Fibroblast of skin of right quadriceps (primary cell): ENCODE measurements at places on chromosomes 7 and 10.

GRCh38 chr10:89175816-89176215 lies 31.3 kb downstream of the CH25H start:
- peak; percentile 54 for DNase-seq

DNA sequence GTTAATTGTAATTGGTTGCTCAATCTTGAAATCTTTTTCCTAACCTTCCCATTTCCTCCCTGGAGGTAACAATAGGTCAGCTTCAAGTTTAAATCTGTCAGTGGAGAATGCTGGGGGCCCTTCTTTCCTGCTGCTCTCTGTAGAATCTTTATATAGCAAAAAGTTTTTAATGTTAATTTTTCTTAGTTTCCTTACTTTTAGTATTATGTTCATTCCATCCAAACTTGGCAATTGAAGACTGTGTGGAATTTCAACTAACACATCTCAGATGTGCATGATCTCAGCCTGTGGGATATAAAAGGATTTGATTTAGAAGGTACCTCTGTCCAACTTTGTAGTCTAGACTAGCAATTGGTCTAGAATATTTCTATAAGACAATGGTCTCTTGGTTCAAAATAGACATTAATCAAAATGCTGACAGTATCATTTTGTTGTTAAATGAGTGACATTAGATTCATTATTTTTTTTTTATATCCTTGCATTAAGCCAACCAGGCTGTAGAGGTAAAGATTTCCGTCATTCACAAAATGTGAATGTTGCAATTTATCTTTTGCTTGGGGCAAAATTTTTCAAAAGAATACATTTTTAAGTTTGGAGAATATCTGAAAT lies 100.4 kb upstream of the SEMA3A start:
- DNase-seq, result peak; percentile 53

- DNase-seq, result peak; percentile 94
These were observed 286.8 kb downstream of the PARD3 start for GRCh38 chr10:34528320-34528719.

- DNase-seq, result no peak
These were observed 23.1 kb downstream of the PLPP4 start for GRCh38 chr10:120480065-120480600.

GRCh38 chr10:93926613-93927012 lies 32.8 kb downstream of the SLC35G1 start:
- DNase-seq, result no peak

DNA sequence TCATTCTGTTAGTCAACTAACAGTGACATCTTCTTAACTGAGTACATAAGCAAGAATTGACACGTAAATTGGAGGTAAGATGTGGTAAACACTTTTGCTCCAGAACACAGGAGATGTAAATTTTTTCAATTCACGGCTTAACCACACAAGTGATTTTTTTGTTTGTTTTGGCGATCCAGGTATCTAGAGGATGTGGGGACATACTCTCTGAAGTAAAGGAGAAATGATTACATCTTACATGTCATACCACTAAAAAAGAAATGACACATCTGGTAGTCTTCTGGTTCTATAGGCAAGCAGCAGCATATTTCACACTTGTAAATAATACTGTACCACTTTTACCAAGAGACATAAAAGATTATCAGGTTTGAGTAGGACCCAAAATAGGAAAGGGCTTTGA lies 200.3 kb upstream of the ZWINT start:
- no peak for DNase-seq

DNA sequence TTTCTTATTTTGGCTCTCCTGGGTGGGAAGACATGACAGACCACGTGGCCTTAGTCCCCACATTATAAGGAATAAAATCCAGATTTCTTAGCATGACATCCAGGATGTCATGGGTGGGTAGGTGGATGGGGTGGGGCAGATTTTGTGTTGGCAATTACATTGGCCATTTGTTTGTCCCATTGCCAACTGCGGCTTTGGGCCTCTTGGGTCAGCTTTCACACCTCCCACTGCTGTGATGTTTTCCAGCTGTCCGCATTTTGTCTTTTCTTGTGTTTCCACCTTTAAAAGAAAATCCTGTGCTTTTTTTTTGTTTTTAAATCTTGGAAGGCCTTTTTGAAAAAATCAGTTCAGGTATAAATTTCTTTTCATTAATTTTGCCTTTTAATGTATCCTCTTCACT lies 237.0 kb downstream of the SDK1 start:
- no peak for DNase-seq

DNA sequence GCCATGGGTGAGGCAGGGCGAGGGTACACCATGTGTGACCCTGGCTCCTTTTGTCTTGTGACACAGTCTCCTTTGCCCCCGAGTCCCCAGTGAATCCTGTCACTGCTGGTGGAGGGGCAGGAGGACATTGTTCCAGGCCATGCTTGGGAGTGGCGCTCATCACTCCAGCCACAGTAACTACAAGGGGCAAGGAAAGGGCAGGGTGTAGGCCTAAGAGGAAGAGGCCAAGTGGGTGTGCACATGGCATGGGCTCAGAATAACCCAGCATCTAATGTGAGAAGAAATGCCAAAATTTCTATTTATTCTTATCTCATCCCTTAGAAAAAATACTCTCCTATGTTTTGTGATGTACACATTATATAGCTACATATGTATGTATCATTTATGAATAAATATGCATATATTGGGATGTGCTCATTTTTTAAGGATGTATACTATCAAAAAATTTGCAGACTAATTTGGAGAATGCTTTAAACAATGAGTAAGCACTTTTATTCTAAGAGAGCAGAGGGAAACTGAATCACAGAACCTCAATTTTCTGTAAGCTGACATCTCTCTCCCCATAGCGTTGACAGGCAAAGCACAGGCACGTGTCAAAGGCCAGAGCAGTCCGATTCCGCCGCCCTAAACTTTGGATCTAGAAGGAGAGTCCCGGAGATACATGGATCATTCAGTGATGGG lies 36.9 kb downstream of the RNF32 start:
- no peak for DNase-seq

DNA sequence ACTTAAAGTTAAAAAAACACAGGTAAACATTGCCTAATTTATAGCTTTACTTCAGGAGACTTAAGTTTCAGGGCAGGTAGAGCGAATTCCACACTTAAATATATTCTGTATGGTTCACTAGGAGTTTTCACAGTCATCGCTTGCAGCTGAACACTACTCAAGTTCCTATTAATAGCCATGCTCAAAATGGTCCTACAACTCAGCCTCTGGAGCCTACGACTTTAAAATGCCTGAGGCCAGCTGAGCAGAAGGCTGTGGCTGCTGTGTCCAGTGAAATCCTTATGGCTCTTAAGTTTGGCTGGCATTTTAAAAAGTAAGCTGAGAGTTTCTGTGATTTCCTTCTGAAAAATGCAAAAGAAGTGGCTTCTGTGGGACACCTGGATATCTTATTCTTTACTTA lies 105.4 kb upstream of the GLI3 start:
- DNase-seq, result no peak

DNA sequence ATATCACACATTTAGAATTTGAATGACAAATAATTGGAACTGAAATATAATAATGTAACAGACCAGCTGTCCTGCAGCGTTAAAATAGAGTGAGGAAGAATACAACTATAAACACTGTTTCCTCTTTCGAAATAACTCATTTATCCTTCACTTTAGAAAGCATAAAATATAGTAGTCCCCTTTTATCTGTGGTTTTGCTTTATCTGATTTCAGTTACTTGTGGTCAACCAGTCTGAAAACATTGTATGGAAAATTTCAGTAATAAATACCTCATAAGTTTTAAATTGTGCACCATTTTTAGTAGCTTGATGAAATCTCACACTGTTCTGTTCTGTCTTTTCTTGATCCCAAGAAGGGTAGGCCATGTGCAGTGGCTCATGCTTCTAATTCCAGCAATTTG lies 31.7 kb downstream of the POLR1F start:
- DNase-seq, result peak; percentile 71

GRCh38 chr10:123007558-123008354 lies 839 bp downstream of the IKZF5 start:
- DNase-seq, result peak; percentile 21

GRCh38 chr7:74053589-74054186 lies 25.7 kb downstream of the ELN start:
- DNase-seq, result no peak

DNA sequence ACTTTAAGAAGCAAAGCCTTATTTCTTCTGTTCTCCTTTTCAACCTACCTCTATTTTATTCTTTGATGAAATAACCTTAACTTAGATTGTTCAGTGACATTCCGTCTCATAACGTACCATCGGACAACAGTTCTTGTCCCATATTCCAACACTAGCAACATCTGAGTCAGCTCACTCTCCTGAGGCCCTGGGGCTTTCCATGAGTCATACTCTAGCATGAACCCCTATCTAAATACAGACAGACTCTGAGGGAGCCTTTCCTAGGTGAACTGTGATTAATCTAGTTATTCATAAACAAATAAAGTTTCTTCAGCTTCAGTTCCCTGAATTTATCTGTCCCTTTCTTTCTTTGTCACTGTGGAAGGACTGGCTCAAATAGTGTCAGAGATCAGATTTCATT lies 168.7 kb upstream of the LYZL1 start:
- peak; percentile 37 for DNase-seq

GRCh38 chr7:2717293-2718261 lies 29.6 kb downstream of the AMZ1 start:
- no peak for DNase-seq

DNA sequence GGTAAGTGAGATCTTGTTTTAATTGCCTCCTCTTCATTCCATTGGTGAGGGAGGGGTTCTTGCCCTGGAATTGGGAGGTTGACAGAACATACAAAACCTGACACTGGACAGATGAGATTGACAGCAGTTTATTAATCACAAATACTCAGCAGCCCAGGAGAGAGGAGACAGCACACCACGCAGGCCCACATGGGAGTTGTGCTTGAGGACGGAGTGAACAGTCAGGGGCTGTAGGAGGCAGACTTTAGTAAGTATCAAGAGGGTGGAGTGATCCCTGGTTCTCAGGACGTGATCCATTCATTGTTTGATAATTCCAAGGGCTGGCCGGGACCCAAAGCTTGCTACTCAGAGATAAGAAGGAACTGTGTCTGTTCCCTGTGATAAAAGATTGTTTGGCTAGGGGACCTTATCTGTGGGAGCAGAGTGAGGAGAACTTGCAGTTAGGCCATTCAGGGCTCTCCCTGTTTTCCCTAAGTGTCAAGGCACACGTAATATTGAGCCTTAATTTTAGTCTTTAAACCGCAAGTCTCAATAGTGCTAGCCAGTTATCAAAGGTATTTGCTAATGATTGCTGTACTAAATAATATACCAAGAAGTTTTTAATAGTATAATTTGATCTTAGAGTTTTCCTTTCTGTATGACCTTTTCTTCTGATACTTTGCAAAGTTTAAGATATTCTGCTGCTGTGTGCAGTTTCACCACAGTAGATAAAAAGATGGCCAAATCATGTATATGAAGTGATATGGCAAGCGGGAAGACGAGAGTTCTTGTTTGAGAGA lies 14.5 kb downstream of the CAPZA2 start:
- no peak for DNase-seq

GRCh38 chr10:131901181-131901829 lies 497 bp downstream of the PPP2R2D start:
- DNase-seq, result no peak

DNA sequence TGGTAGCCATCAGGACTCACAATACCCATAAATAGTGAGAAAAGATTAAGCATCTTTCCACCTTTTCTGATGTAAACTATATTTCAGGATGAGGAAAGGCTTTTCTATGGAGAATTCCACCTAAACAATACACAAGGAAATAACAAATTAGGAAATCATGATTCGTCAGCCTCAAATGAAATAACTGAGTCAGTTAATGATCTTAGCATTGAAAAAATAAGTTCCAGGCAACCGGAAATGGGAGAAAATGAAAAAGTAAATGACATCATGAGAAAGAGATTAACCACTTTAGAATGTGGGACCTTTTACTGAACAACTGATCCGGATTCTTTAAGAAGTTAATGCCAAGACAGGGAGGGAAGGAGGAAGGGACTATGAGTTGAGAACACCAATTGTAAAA lies 742.3 kb downstream of the TNS3 start:
- peak; percentile 76 for DNase-seq

GRCh38 chr7:8379264-8379663 lies 54.1 kb upstream of the NXPH1 start:
- DNase-seq, result no peak
